Activated naive CD8-positive, alpha-beta T cell treated with anti-CD3 and anti-CD28 coated beads for 36 hours (primary cell): ENCODE measurements at places on chromosomes 2 and 18. TPM values are rescaled to one million over a fixed set of nuclear protein-coding genes. Genes with fewer than 3 reads are reported as not detected.

GKN2 gene
- not detected for total RNA-seq

MC2R gene
- not detected for total RNA-seq

STPG4 gene
- total RNA-seq, result not detected

PSD4 gene
- total RNA-seq, result 198 TPM

CREG2 gene
- total RNA-seq, result not detected

HSPD1 gene
- 1,356 TPM for total RNA-seq

COPS7B gene
- total RNA-seq, result 55.2 TPM

TSGA10 gene
- 5.6 TPM for total RNA-seq

MARCHF4 gene
- total RNA-seq, result not detected

- no peaks in the 10 kb centered on the region for H3K4me1 ChIP-seq
- H3K4me3 ChIP-seq, result no peak overlapping the region
- H3K27ac ChIP-seq, result no peak overlapping the region
- no peak for DNase-seq
- no peaks in the 10 kb centered on the region for H3K27me3 ChIP-seq
Measured at GRCh38 chr2:72011370-72011689, 136.3 kb downstream of the CYP26B1 start.

DNA sequence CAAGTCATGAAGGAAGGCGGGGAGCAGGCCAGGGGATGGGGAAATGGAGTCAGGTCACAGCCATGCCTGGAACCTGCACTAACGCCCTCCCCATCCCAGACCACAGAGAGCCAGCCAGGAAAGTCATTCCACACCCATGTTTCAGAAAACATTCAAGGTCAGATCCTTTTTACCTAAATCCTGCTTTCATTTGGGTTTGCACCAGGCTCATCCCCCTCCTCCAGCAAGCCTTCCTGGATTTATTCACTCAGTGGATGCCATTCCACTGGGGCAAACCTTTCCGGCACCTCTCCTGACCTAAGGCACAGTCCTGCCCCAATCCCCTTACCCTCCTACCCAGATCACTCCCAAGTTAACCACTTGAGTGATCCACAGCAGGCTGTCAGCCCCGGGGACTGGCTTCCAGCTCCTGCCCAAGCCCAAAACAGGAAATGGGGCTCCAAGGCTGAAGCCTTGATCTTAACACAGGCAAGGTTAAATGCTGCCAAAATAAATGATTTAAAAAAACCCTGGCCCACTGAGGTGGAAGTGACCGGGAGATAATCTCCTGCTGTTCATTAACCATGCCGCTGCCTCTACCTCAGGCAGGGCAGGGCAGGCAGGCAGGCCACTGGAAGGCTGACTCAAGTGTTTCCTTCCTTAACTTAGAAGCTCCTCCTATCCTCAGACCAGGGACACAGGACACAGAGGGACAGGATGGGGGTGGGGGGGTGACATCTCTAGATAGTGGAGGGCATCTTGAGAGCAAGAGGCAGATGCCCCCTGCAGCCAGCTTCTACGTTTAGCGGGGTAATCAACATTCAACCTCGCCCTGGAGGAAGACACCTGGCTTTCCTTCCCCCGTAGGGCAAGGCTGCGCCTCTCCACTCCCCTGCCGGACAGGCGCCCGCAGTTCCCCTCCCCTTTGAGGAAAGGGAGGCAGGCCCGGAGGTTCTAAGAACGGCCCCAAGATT is 1.4 kb downstream of the RAB11FIP5 start:
- H3K27me3 ChIP-seq, result no peaks in the 10 kb centered on the region
- H3K27ac ChIP-seq, result no peak overlapping the region
- peak; percentile 24 for DNase-seq
- H3K4me1 ChIP-seq, result peaks cover 22% of the 10 kb centered on the region

- no peak for DNase-seq
- H3K27me3 ChIP-seq, result no peaks in the 10 kb centered on the region
- H3K36me3 ChIP-seq, result peaks cover 1% of the 10 kb centered on the region
- H3K4me1 ChIP-seq, result peaks cover 31% of the 10 kb centered on the region
- H3K4me3 ChIP-seq, result no peak overlapping the region
Measured at GRCh38 chr2:46362667-46363012, 65.4 kb downstream of the EPAS1 start.

GRCh38 chr2:26429779-26430578 is 28.3 kb downstream of the DRC1 start:
- no peak overlapping the region for H3K27ac ChIP-seq
- no peaks in the 10 kb centered on the region for H3K36me3 ChIP-seq
- no peak for DNase-seq
- no peak overlapping the region for H3K4me3 ChIP-seq
- H3K27me3 ChIP-seq, result peaks cover 4% of the 10 kb centered on the region

GRCh38 chr2:189115126-189115525 is 64.4 kb downstream of the COL5A2 start:
- no peak for DNase-seq
- no peaks in the 10 kb centered on the region for H3K36me3 ChIP-seq
- H3K4me1 ChIP-seq, result peaks cover 26% of the 10 kb centered on the region
- peaks cover 8% of the 10 kb centered on the region for H3K27me3 ChIP-seq
- no peak overlapping the region for H3K4me3 ChIP-seq

DNA sequence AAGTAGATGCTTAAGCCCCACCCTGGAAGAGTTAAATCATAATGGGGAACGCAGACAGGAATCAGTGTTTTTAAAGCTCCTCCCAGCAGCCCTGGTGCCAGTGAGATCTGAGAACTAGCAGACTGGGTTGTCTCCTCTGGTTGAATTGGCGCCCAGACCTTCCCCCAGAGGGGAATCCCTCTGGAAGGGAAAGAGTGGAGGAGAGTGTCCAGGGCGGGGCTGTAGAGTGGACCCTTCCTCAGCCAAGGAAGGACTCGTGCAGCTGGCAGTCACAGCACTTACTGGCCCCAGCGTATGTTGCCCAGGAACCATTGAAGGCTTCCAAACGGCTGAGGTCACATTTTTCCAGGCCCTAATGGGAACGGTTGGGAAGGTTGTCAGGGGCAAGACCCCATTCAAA is 62.5 kb downstream of the TGOLN2 start:
- no peak overlapping the region for H3K27ac ChIP-seq
- DNase-seq, result no peak
- no peak overlapping the region for H3K4me3 ChIP-seq

DNA sequence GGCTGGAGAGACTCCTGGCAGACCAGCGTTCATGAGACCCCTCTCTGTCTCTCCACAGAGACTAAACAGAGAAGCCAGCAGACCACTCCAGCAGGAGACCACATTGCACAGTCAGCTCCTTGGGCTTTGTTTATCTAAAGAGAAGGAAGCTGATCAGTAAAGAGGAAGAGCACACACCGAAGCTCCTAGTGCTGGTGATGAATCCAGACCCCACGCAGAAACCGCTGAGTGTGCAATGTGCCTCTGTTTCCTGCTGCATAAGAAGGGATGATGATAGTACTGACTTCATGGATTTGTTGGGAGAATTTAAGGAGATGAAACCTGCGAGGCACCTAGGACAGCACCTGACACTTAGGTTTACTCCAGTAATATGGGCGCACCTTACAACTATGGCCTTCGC is 544.1 kb upstream of the ID2 start:
- H3K4me1 ChIP-seq, result no peaks in the 10 kb centered on the region
- H3K4me3 ChIP-seq, result no peak overlapping the region
- H3K27ac ChIP-seq, result no peak overlapping the region
- no peaks in the 10 kb centered on the region for H3K27me3 ChIP-seq

GRCh38 chr2:226423498-226423960 is 376.1 kb downstream of the IRS1 start:
- peak; percentile 38 for DNase-seq
- peaks cover 17% of the 10 kb centered on the region for H3K27me3 ChIP-seq
- no peak overlapping the region for H3K27ac ChIP-seq
- H3K36me3 ChIP-seq, result no peaks in the 10 kb centered on the region
- H3K4me3 ChIP-seq, result peak overlapping the region; percentile 4

GRCh38 chr2:30914456-30914855 is 107.2 kb upstream of the CAPN13 start:
- no peaks in the 10 kb centered on the region for H3K27me3 ChIP-seq
- no peak overlapping the region for H3K4me3 ChIP-seq

DNA sequence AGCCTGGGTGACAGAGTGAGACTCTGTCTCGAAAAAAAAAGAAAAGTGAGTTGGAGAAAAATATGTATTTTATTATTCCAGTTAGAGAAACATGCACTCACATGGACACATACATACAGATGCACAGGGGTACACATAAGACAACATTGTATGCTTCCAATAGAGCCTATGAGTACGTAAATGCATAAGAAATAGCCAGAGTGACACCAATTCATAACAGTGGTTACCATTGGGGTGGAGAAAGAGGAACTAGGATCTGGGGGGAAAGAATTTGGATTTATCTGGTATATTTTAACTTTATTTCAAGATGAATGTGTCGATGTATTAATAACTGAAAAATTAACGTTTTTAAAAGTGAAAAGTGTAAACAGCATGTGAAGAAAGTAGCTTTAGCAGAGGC is 16.1 kb downstream of the IL36A start:
- H3K36me3 ChIP-seq, result no peaks in the 10 kb centered on the region
- DNase-seq, result no peak
- no peak overlapping the region for H3K4me3 ChIP-seq
- peaks cover 3% of the 10 kb centered on the region for H3K4me1 ChIP-seq
- no peak overlapping the region for H3K27ac ChIP-seq

- no peak overlapping the region for H3K4me3 ChIP-seq
- peaks cover 33% of the 10 kb centered on the region for H3K4me1 ChIP-seq
- peaks cover 8% of the 10 kb centered on the region for H3K36me3 ChIP-seq
Measured at GRCh38 chr2:233350708-233351107, 3.6 kb upstream of the DGKD start.

DNA sequence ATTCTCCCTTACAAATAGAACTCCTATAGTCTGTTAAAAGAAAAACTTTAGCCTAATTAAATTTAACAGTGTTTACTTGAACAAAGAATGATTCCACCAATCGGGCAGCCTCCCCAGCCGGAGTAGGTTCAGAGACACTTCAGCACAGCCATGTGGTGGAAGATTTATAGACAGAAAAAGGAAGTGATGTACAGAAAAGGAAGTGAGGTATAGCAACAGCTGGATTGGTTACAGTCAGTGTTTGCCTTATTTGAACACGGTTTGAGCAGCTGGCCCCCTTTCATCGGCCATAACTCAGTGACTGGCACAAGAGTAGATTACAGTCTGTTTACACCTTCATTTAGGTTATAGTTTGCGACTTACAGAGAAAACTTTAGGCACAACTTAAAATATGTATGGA is 2.1 kb upstream of the SKA1 start:
- no peak overlapping the region for H3K27ac ChIP-seq
- peaks cover 24% of the 10 kb centered on the region for H3K27me3 ChIP-seq
- H3K4me3 ChIP-seq, result no peak overlapping the region
- peaks cover 5% of the 10 kb centered on the region for H3K36me3 ChIP-seq
- no peak for DNase-seq

- H3K36me3 ChIP-seq, result no peaks in the 10 kb centered on the region
- DNase-seq, result no peak
- no peaks in the 10 kb centered on the region for H3K27me3 ChIP-seq
Measured at GRCh38 chr2:75012080-75012479, 53.6 kb downstream of the POLE4 start.
